K562 (cell line): ENCODE measurements at places on chromosomes 6 and 20. TPM values are rescaled to one million over a fixed set of nuclear protein-coding genes. Genes with fewer than 3 reads are reported as not detected.

The PKIB gene
- 21.0 and 26.3 TPM in 2 replicates for polyA plus RNA-seq

The FUT9 gene
- not detected in 2 replicates for polyA plus RNA-seq

The SLC24A3 gene
- polyA plus RNA-seq = not detected in 2 replicates

The SLC22A23 gene
- 2.5 and 4.7 TPM in 2 replicates for polyA plus RNA-seq

The ULBP3 gene
- polyA plus RNA-seq = 0.33 TPM in 1 of 2 replicates, not detected in the other

The KIF25 gene
- not detected in 2 replicates for polyA plus RNA-seq

The FNDC11 gene
- polyA plus RNA-seq = 1.2 and 2.3 TPM in 2 replicates

The MOG gene
- polyA plus RNA-seq = not detected in 2 replicates

The FAM83B gene
- not detected in 2 replicates for polyA plus RNA-seq

The RBPJL gene
- polyA plus RNA-seq = not detected in 2 replicates

The PSMB9 gene
- 2.4 and 2.5 TPM in 2 replicates for polyA plus RNA-seq

The BMP2 gene
- polyA plus RNA-seq = 0.01 and 0.07 TPM in 2 replicates

The SRXN1 gene
- 19.4 and 24.4 TPM in 2 replicates for polyA plus RNA-seq

The SLC25A27 gene
- 0.69 TPM in 1 of 2 replicates, not detected in the other for polyA plus RNA-seq

The CD109 gene
- 0.03 and 0.11 TPM in 2 replicates for polyA plus RNA-seq

The GTSF1L gene
- not detected in 2 replicates for polyA plus RNA-seq

The TMEM244 gene
- not detected in 2 replicates for polyA plus RNA-seq

The CYP21A2 gene
- 0.27 and 0.50 TPM in 2 replicates for polyA plus RNA-seq

The ULBP1 gene
- 2.7 and 3.3 TPM in 2 replicates for polyA plus RNA-seq

The CAP2 gene
- polyA plus RNA-seq = not detected in 2 replicates

The DNMT3B gene
- 55.5 and 57.3 TPM in 2 replicates for polyA plus RNA-seq

The NEDD9 gene
- polyA plus RNA-seq = not detected in 2 replicates

The RIPOR3 gene
- 62.7 and 66.4 TPM in 2 replicates for polyA plus RNA-seq

The RPS6KA2 gene
- polyA plus RNA-seq = 0.84 TPM in 1 of 2 replicates, not detected in the other

The TTK gene
- polyA plus RNA-seq = 32.2 and 33.3 TPM in 2 replicates

The FOXS1 gene
- polyA plus RNA-seq = not detected in 2 replicates

The PCSK2 gene
- polyA plus RNA-seq = 0.04 TPM in 1 of 2 replicates, not detected in the other

The AHI1 gene
- polyA plus RNA-seq = 24.1 and 32.2 TPM in 2 replicates

The FAM110A gene
- 9.4 and 11.4 TPM in 2 replicates for polyA plus RNA-seq

The SLC16A10 gene
- polyA plus RNA-seq = 0.24 TPM in 1 of 2 replicates, not detected in the other

The PDYN gene
- not detected in 2 replicates for polyA plus RNA-seq

The EYS gene
- 0.04 TPM in 1 of 2 replicates, not detected in the other for polyA plus RNA-seq

The GPR63 gene
- 3.7 and 4.3 TPM in 2 replicates for polyA plus RNA-seq

The FBXO9 gene
- 48.3 and 51.4 TPM in 2 replicates for polyA plus RNA-seq

The C6orf58 gene
- not detected in 2 replicates for polyA plus RNA-seq

The WFDC2 gene
- polyA plus RNA-seq = not detected in 2 replicates

The GCNT2 gene
- 1.4 and 1.9 TPM in 2 replicates for polyA plus RNA-seq

The IRAK1BP1 gene
- polyA plus RNA-seq = 1.9 TPM in 2 replicates

The SPTLC3 gene
- polyA plus RNA-seq = not detected in 2 replicates

The CFAP206 gene
- 0.09 and 0.33 TPM in 2 replicates for polyA plus RNA-seq

The FAM209B gene
- 0.40 TPM in 1 of 2 replicates, not detected in the other for polyA plus RNA-seq

The EFCAB8 gene
- 0.03 TPM in 1 of 2 replicates, not detected in the other for polyA plus RNA-seq

The SCUBE3 gene
- polyA plus RNA-seq = not detected in 2 replicates

The CCDC170 gene
- polyA plus RNA-seq = 0.01 TPM in 1 of 2 replicates, not detected in the other

The PROCR gene
- 6.1 and 9.6 TPM in 2 replicates for polyA plus RNA-seq

The STMND1 gene
- not detected in 2 replicates for polyA plus RNA-seq

The TMEM242 gene
- polyA plus RNA-seq = 20.9 and 23.8 TPM in 2 replicates

The OOEP gene
- not detected in 2 replicates for polyA plus RNA-seq

The ADTRP gene
- polyA plus RNA-seq = 12.9 and 16.4 TPM in 2 replicates

The GSTA5 gene
- not detected in 2 replicates for polyA plus RNA-seq

The WFDC5 gene
- not detected in 2 replicates for polyA plus RNA-seq

The TINAG gene
- not detected in 2 replicates for polyA plus RNA-seq

The CD24 gene
- polyA plus RNA-seq = 14.3 and 15.7 TPM in 2 replicates

The CRISP2 gene
- not detected in 2 replicates for polyA plus RNA-seq

The PI16 gene
- 0.54 TPM in 1 of 2 replicates, not detected in the other for polyA plus RNA-seq
